ENCODE measurements at places on chromosomes 2 and 18.

GRCh38 chr2:130369311-130369964 is 13.6 kb downstream of the PTPN18 start:
- no peak for DNase-seq

GRCh38 chr2:188364033-188364630 is 72.5 kb downstream of the GULP1 start:
- DNase-seq = no peak

DNA sequence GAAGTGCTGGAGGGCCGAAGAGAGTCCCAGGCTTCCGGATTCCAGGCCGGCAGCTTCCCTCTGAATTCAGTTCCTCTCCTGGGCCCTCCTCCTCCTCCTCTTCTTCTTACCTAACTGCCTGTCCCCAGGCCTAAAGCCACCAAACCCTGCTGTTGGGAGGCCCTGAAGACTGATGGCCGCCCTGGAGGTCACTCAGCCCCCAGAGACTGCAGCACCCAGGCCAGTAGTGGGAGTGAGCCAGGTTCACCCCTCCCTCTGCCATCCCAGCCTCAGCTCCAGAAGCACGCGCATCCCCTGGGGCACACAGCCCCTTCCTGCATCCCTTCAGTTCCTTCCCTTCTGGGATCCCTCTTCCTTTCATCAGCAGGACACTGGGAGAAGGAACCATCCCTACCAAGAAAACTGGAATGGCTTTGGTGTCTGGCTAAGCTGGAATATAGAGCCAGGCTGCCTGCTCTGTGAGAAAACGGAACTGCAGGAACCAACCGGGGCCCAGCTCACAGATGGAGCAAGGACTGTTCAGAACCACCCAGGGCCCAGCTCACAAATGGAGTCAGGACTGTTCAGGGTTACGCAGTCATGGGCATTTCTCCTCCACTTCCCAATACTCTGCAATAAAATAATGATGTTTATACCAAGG is 127.4 kb downstream of the NDUFA10 start:
- DNase-seq = no peak

DNA sequence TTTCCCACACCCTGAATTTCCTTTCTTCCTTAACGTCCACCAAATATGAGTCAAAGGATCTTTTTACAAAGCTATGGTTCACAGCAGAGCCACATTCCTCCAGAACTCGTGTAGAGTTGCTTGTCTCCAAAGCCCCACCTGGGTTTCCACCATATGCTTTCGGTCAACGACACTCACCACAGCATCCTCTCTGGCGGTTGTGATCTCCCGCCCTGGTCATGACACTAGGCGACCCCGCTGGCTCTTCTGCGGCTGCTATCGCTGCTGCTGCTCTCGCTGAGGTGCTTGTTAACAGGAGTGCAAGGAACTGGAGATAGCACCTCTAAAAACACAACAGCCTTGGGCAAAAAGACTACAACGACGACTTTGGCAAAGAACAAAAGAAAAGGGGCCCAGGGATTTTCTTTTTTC is 340 bp downstream of the SLC40A1 start:
- DNase-seq = no peak

GRCh38 chr18:80147418-80148325 is 38.6 kb downstream of the ADNP2 start:
- DNase-seq = peak; percentile 30

Data from activated T-helper 1 cell treated with Interleukin-2 at 50 U/mL for 16 hours (primary cell).